NCI-H2227 treated with DMSO at 0.1 percent for 48 hours (cell line): ENCODE measurements at places on chromosomes 1 and 21.

GRCh38 chr1:227166559-227166958 lies 151.7 kb downstream of the CDC42BPA start:
- no peak for DNase-seq

DNA sequence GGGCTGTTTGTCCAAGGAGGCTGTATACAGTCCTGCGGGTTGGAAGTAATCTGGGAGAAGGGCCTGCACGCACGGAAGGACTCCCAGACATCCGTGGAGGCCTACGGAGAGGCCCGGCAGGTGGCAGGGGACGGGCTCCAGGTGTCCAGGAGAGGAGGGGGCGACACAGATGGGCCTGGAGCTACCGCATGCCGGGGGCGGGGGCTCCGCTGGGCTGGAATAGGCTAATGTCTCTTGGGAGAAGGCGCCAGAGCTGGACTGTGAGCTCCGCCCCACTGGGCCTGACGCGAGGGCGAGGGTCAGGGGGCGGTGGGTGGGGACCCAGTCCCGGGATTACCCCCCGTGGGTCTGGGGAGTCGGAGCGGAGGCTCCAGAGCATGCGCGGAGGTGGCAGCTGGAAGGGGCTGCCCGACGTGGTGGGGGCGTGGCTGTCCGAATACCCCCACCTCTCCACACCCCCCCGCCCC lies 659 bp downstream of the AGO1 start:
- peak; percentile 49 for DNase-seq

GRCh38 chr1:152398812-152399698 lies 15.0 kb downstream of the CRNN start:
- no peak for DNase-seq

- no peak for DNase-seq
Observed at GRCh38 chr1:84426376-84426775, 28.1 kb downstream of the DNASE2B start.

GRCh38 chr1:36778740-36779139 lies 255.6 kb downstream of the GRIK3 start:
- no peak for DNase-seq

- DNase-seq, result no peak
Observed at GRCh38 chr1:243495442-243496186, 239.8 kb downstream of the SDCCAG8 start.

- no peak for DNase-seq
Observed at GRCh38 chr1:165069829-165070228, 286.7 kb downstream of the LMX1A start.

- DNase-seq, result no peak
Observed at GRCh38 chr1:212967801-212968200, 17.5 kb downstream of the VASH2 start.
